Left colon (tissue), 2 donors: ENCODE measurements at places on chromosomes 13 and 19. TPM values are rescaled to one million over a fixed set of nuclear protein-coding genes. Genes with fewer than 3 reads are reported as not detected.

Gene CGB7
- not detected for total RNA-seq

GRCh38 chr19:33300894-33301143 lies 1.5 kb downstream of the CEBPA start:
- no peak for DNase-seq

GRCh38 chr19:18300930-18301717 lies 19.7 kb upstream of the JUND start:
- peak; percentile 73 for DNase-seq

GRCh38 chr19:38152461-38153379 lies 71.3 kb downstream of the DPF1 start:
- no peak for DNase-seq

GRCh38 chr13:113203507-113204377 lies 4.7 kb downstream of the PCID2 start:
- peak; percentile 36 for DNase-seq

GRCh38 chr13:25237083-25237482 lies 50.2 kb downstream of the MTMR6 start:
- no peak for DNase-seq

GRCh38 chr19:12623361-12624031 lies 12.8 kb downstream of the ZNF791 start:
- no peak for DNase-seq

GRCh38 chr13:47539317-47539716 lies 461.8 kb downstream of the SUCLA2 start:
- no peak for DNase-seq

DNA sequence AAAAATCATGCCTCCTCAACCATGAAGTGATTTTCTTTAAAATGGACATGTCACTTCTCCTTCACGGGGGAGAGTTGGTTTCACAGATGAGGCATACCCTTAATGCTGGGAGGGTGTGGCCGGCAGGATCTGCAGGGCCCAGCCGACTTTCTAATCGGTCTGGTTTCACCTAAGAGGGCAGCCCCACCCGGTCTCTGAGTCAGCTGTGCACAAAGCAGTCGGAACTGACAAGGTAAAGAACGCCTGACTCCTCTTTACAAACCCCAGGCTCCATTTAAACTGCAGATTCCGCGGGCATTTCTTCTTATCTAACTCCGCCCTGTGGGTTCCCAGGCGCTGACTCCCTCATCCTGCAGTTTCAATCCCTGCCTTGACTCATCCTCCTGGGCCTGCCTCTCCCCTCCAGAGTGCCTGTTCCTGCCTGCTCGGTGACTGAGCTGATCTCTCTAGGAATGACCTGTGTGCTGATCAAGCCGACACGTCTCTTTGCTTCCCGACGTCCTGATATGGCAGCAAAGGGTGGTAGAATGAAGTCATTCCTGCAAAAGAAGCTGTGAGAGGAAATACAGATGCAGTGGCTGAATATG lies 63.4 kb downstream of the EFNB2 start:
- DNase-seq: peak; percentile 58

GRCh38 chr13:107450931-107451330 lies 764.4 kb downstream of the LIG4 start:
- no peak for DNase-seq

GRCh38 chr19:28632371-28633080 lies 580.4 kb downstream of the UQCRFS1 start:
- no peak for DNase-seq

- no peak for DNase-seq
Measured at GRCh38 chr19:18733196-18733647, 49.7 kb downstream of the CRTC1 start.

DNA sequence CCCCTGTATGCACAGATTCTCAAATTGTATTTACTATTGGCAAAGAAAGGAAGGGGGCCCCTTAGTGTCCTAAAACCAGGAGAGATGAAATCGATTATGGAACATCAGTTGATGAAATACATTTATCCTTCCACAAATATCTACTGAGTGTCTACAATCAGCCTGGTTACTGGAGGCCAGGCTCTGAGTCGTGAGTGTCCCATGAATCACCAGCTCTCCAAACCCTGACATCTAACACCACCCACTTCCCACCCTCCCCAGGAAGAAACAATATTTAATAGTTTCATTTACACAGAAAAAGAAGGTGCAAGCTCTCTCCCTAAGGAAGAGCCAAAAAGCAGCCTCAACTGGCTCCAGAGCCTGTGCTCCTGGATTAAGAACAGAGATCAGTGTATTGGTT lies 25.2 kb downstream of the KCTD15 start:
- no peak for DNase-seq

- DNase-seq: no peak
Measured at GRCh38 chr13:105569816-105570215, 965.6 kb downstream of the EFNB2 start.

DNA sequence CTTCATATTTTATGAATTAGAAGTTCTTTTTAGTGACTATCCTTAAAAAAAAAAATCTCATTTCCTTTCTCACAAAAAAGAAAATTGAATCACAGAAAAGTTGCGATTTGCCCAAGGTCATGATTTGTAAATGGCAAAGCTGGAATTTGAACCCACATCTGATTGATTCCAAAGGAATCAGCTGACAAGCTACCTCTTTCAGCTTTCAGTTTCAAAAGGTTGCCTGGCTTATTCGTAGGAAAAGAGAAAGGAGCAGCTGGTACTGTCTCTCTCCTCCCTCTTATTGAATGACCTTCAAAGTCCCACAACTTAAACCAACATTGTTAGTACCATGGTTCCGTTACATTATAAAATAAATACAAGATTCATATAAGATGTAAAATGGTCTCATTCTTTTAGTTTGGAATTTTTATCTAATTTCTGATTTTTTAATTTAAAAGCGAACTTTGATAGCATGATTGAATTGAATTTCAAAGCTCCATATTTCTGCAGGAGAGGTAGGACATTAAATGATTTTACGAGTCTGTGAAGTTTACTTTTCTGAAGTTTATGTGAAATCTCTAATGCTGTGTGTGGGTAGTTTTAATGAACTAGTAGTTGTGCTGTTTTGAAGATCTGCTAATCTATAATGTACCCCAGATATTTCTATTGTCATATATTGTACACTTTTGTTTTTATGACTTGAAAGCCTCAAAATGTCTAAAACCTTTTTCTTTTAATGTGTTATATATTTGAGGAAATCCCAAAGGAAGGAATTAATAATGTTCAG lies 18.5 kb upstream of the KCTD4 start:
- DNase-seq: no peak
